ENCODE measurements at places on chromosomes 13 and 19.

DNA sequence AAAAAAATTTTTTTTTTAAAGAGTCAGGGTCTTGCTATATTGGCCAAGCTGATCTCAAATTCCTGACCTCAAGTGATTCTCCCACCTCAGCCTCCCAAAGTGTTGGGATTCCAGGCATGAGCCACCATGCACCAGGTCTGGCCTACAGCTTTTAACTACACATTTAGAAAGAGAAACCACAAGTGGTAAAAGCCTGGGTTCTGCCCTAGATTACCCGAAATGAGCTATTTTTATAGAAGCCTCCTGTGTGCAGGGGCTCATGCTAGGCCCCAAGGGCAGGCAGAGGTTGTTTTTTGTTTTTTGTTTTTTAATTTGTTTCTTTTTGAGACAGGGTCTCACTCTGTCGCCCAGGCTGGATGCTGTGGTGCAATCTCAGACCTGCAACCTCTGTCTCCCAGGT lies 14.0 kb upstream of the MYADM start:
- DNase-seq: no peak

GRCh38 chr13:50914848-50915247 lies 5.3 kb downstream of the RNASEH2B start:
- no peak for DNase-seq

- no peak for DNase-seq
Observed at GRCh38 chr13:46129124-46129523, 24.3 kb upstream of the CPB2 start.

DNA sequence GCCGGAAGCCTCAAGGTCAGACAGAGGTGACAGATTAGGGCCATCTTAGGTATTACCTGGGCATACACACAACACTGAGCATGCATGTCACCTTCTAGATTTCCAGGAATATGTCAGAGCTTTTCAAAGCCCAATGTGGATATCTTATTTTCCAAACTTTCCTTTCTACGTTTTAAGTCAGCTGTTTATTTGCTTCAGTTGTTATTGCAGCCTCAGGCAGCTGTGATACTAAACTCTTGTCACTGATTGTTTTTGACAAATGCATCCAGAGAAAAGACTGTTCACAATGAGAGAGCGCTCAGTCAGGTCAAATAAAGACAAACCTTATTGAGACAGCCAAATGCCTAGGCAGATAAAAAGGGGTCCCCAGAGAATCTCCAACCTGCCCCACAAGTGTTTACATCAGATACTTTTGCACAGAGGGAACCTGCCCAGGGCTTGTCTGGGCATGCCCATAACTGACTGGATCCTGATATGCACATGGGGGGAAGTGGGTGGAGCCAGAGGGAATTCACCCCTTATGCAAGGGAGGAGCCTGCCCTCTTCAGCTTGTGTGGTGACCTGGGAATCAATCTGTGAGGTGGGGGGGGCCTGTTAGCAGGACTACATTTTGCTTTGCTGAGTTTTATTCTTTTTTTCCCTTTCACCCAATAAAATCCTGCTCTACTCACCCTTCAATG lies 28.5 kb downstream of the MED4 start:
- no peak for DNase-seq

DNA sequence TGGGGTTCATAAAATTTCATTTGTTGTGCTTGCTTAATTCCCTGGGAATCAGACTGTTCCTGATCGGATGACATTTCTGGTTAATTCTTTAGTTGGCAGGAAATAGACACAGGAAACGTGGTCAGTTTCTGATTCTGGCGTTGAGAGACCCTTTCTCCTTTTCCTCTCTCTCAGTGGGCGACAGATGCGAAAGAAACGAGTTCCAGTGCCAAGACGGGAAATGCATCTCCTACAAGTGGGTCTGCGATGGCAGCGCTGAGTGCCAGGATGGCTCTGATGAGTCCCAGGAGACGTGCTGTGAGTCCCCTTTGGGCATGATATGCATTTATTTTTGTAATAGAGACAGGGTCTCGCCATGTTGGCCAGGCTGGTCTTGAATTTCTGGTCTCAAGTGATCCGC lies 10.8 kb downstream of the LDLR start:
- no peak for DNase-seq

DNA sequence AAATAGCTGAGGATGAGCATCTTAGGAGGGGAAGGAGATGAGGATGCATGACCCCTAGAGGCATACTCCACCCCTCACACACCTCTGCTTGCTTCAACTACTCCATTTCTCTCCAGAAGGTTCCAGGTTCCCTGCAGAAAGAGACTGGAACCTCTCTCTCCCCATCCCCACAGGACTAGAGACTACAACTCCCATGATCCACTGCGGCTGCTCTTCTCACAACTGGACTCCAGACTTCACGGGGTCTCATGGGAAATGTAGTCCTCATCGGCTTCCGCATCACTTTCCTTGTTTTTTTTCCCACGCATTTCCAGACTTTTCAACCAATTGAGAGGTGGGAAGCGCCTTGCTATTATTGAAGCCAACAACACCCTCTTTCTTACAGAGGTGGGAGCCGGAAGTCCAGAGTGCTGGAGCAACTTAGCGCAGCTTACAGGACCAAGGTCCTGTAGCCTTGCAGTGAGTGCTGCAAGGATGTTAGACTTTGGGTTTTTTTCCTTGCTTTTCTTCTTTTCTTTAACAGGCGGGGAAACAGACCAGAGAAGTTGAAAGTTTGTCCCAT lies 13.9 kb upstream of the CACNG6 start:
- peak; percentile 63 for DNase-seq

GRCh38 chr13:60267498-60268202 lies 103.9 kb upstream of the DIAPH3 start:
- DNase-seq: no peak

DNA sequence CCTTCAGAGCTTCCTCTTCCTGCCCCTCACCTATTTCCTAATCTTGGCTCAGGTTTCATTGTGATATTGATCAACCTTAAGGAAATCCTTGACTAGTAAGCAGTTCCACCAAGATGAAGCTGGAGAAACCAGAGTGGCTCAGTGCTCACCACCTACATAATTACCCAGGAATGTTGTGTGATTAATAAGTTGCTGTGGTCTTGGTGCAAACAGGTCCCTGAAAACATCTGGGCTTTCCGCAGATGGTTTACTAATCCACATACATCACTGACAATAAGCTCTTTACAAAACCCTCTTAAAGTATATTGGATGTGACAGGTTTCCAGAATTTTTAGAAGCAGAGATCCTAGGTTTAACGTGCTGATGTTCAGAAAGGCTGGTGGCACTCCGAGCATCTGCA lies 8.6 kb upstream of the SERP2 start:
- no peak for DNase-seq

- no peak for DNase-seq
Observed at GRCh38 chr19:5922161-5922545, 8.1 kb downstream of the CAPS start.

- no peak for DNase-seq
Observed at GRCh38 chr13:85095418-85096272, 703.6 kb downstream of the SLITRK6 start.

GRCh38 chr19:18503971-18504885 lies 17.6 kb downstream of the ELL start:
- DNase-seq: no peak

GRCh38 chr13:50326811-50327210 lies 311.6 kb downstream of the KCNRG start:
- no peak for DNase-seq

- no peak for DNase-seq
Observed at GRCh38 chr19:41083516-41083915, 4.7 kb upstream of the CYP2A13 start.

- no peak for DNase-seq
Observed at GRCh38 chr13:97110936-97111335, 111.2 kb upstream of the MBNL2 start.

GRCh38 chr13:80235166-80235966 lies 105.6 kb downstream of the SPRY2 start:
- DNase-seq: no peak

DNA sequence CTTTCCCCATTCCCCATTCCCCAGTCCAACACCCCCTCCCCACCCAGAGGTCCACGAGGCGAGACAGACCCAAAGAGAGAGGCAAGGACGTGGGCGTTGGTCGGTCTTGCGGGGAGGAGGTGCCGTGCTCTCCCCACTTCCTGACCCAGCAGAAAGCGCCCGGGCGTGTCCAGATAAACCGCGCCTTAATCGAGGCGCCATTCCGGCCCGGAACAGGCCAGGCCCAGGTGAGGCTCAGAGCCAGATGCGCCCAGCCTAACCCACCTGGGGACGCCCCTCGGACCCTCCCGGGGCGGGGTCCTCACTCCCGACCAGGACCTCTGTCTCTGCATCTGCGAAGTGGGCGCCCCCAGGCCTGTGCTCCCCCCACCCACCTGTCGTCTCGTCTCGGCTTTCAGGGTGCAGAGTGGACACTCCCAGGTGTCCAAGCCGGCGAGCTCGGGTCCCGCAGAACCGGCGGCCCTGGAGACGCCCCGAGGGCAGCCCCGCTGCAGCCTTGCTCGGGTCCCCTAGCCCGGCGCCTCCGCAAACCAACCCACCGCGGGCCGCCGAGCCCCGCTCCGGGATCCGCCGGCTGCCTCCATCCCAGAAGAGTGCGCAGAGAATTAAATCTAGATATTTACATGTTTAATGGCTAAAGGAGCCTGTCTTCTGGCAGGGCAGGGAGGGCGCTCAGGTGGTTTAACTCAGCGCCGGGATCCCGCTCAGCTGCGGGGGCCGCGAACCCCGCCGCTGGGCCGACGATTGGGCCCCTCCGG lies 5.0 kb upstream of the ONECUT3 start:
- no peak for DNase-seq

- DNase-seq: no peak
Observed at GRCh38 chr19:58042495-58043340, 8.9 kb downstream of the ZSCAN1 start.

- no peak for DNase-seq
Observed at GRCh38 chr13:60944016-60944415, 471.6 kb downstream of the PCDH20 start.

- DNase-seq: peak; percentile 70
Observed at GRCh38 chr19:48900477-48901406, 630 bp downstream of the NUCB1 start.

DNA sequence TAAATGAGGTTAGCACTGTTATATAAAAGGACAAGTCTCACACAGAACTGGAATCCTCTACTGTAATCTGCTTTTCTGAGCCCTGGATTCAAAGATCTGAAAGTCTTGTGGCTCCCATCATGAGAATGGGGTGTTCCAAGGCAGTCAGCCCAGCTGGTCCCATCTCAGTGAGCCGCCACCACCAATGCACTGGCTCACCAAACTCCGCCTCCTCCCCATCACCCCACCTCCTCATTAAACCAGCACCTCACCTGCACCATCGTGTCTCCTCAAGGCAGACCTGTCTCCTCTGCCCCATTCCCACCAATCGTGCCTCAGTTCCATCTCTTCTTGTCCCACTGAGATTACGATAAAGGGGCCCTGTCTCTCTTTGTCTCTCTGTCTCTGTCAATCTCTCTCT lies 166.7 kb downstream of the USP12 start:
- DNase-seq: no peak

- no peak for DNase-seq
Observed at GRCh38 chr19:58518256-58519086, 1.1 kb downstream of the ZBTB45 start.

- peak; percentile 30 for DNase-seq
Observed at GRCh38 chr19:6718741-6719539, 1.5 kb downstream of the C3 start.

- no peak for DNase-seq
Observed at GRCh38 chr13:80131204-80131603, 209.7 kb downstream of the SPRY2 start.

DNA sequence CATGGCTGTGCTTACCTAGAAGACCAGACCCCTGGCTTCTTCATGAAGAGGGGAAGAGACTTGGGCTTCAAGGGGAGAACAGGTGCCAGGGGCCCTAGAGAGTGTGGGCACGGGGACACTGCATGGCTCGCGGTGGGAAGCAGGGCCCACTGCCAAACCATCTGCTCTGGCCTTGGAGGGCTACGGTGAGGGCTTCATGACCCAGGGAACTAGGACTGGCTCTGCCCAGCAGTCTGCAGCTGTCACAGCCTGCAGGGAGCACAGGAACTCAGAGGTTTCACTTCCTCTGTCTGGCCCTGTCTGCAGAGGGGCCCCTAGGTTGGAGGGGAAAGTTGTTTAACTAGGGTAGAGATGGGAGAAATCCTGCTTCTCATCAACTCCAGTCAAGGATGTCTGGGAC lies 4.3 kb downstream of the ERCC1 start:
- no peak for DNase-seq

- DNase-seq: no peak
Observed at GRCh38 chr19:16113727-16114126, 2.0 kb downstream of the RAB8A start.
